ENCODE measurements at places on chromosomes 5 and 9. TPM values are rescaled to one million over a fixed set of nuclear protein-coding genes. Genes with fewer than 3 reads are reported as not detected.

The PCDHB16 gene
- total RNA-seq: 5.1 TPM

The CDH12 gene
- total RNA-seq: not detected

The CERCAM gene
- 25.5 TPM for total RNA-seq

The BAAT gene
- total RNA-seq: 0.09 TPM

The CFAP77 gene
- total RNA-seq: 0.50 TPM
